ENCODE measurements at places on chromosomes 6 and 20.
A peak's percentile ranks its signal among the peaks of the same experiment; 100 is the strongest.

GRCh38 chr6:148177589-148178233 lies 164.9 kb upstream of the SASH1 start:
- peak; percentile 46 for DNase-seq

DNA sequence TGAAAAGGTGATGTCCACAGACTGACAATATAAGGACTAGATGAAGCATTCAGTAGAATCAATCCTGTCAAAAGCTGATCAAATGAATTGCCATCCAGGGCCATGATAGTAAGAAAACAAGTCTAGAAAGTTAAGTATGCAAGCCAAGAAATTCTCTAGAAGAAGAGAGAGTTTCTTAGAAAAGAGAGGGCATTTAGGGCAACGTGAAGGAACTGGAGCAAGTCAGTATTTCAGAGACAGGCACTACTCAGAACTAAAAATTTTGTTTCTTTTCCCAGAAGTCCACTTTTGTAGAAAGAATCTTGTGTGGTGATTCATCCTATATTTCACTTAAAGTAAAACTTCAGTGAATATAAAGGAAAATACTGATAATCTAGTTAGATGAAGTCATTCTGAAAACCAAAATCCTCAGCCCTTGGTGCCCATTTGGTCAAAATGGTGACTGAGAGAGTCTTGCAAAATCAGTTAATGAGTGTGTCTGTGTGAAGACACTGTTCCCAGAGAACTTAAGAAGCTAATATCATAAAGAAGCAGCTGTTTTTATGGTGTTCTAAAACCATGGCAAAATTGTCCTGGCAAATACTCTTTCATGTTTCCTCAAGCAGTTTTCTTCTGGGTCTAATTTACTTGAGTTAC lies 82.2 kb downstream of the COL19A1 start:
- DNase-seq: no peak

GRCh38 chr6:37988696-37989095 lies 169.2 kb downstream of the ZFAND3 start:
- DNase-seq: peak; percentile 9

DNA sequence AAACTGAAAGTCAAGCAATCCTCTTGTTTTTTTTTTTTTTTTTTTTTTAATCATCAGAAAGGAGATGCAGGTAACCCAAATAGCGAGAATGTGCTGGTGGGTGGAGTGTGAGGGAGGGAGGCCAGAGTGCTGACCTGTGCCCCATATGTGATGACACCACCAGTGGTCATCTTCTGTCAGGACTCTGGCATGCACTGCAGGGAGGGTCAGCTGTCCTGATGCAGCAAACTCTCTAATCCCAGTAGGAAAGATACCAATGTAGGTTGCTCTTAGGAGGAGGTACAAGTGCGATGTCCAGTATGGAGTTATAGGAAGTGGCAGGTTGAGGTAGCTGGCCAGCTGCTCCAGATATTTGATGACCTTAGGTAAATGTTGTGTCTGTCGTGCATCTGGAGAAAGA lies 2.8 kb upstream of the CST4 start:
- DNase-seq: no peak

DNA sequence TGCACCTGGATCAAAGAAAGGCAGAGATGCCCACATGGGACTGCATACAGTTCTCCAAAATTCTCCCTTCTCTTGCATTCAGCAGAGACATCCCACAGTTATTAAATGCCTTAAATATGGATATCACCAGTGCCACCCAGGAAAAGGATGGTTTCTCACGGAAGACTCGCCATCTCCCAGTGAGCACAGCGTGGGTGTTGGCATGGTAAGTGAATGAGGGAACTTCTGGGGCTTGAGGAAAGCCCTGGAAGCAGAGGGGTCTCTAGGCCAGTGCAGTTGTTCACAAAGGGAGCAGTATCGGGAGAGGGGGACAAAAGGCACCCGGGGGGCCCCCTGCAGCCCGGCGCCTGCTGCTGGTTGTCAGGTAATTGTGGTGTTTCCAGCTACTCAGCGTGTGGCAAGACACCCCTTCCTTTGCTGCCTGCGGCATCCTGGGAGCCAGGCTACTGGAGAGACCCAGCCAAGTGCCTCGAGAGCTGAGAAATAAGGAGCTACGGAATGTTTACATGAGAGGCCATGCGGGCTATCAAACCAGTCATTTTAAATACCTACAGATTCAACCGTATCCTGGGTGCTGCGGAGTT lies 125.4 kb downstream of the PXDC1 start:
- no peak for DNase-seq

GRCh38 chr6:66184091-66184490 lies 477.1 kb upstream of the EYS start:
- DNase-seq: no peak

- no peak for DNase-seq
These were observed 152.6 kb downstream of the CDK19 start for GRCh38 chr6:110662490-110663211.

GRCh38 chr6:145845557-145845956 lies 31.0 kb upstream of the FBXO30 start:
- DNase-seq: no peak

DNA sequence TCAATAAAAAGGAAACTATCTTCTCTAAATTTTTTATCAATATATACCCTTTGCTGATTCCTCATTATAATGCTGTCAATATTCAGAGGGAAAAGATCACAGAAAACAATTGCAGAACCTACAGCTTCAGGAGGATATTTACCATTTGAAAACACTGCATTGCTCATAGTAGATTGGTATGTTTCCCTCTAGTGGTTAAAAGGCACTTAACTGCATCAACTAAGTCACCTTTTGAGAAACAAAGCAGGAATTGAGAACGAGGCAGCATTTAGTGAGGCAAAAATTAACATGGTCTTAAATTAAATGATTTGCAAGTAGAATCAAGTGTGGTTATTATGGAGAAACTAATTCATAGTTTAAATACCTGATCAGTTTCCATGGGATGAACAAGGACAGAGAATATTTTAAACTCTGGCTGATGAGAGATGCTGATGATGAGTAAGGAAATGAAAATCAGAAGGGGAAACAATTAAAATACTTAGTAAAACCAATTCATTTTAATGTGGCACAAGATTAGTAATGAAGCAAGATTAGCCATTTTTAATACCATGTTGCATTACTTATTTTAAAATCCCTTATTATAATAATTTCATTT lies 642.1 kb downstream of the EPHA7 start:
- DNase-seq: no peak
